ENCODE measurements at places on chromosomes 1 and 21.

GRCh38 chr1:53067886-53068285 is 5.9 kb downstream of the PODN start:
- DNase-seq: no peak

DNA sequence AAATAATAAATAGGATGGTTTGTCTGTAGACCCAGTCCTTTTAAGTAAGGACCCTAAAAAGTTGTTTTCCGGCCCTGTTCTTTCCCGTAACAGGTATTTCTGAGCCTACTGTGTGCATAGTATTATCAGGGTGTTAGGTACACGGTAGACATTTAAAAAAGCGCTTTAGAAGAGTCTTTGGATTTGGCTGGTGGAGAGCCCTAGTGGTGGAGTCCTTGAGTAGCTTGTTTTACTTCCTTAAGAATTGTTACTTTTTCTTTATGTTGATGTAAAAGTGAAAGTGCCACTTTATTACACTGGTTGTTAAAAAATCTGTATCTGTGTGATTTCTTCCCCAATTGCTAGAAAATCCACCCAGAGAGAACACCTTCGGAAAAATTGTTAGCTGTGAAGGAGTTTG is 36.8 kb downstream of the SMYD2 start:
- DNase-seq: no peak

DNA sequence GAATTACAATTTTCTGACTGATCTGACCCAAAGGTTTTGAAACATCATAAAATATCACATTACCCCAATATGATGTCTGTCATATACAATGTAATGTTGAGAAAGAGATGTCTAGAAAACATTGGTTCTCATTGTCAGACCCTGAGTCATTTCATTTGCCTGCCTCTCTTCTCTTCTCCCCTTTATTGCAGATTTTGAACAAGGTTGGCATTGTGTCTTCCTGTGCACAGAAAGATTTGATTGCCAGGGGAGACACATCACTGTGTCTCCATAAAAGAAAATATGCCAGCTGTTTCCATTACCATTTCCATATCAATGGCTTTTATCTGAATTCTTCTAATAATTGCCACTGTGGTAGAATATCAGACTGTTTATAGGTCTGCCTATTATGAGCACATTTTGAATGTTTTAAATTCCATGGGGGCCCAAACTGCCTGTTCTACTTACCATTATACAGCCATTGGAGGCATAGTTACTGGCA is 65.6 kb downstream of the IFI44 start:
- no peak for DNase-seq

- DNase-seq: no peak
Measured at GRCh38 chr1:198015309-198015708, 98.1 kb downstream of the LHX9 start.

DNA sequence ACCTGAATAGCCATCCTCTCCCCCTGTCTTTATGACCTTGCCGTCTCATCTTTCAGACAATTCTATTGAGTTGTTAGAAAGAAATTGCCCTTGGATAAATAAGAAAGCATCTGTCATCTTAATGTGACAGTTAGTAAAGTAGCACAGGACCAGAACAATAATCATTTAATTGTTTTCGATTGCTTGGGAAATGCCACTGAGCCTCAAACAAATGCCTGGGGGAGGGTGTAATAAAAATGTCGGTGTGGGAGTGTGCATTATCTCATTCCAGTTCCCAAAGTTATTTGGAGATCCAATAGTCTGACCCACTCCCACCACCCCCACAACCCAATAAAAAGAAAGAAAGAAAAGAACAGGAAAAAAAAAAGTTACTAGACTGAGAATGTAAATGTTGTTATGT is 509.3 kb upstream of the LRRC7 start:
- no peak for DNase-seq

- DNase-seq: no peak
Measured at GRCh38 chr1:32272557-32273390, 19.1 kb upstream of the HDAC1 start.

- no peak for DNase-seq
Measured at GRCh38 chr1:12056331-12056841, 6.7 kb upstream of the TNFRSF8 start.

DNA sequence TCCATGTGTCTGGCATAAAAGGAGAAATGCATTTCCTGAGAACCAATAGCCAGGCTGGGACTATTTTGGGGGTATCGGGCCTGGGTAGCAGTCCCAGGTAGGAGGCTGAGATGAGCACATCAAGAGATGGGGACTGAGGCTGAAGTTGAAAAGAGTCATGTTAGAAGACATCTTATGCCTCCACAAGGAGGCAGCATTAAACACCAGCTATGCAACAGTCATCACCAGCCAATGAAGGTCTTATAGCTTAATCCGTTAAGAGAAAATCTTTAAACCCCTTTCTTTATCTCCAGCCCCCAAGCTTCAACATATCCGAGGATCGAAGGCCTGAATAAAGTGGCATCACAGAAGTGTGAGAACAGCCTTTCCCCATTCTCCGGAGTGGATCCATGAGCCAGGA is 640.7 kb upstream of the PTBP2 start:
- no peak for DNase-seq

DNA sequence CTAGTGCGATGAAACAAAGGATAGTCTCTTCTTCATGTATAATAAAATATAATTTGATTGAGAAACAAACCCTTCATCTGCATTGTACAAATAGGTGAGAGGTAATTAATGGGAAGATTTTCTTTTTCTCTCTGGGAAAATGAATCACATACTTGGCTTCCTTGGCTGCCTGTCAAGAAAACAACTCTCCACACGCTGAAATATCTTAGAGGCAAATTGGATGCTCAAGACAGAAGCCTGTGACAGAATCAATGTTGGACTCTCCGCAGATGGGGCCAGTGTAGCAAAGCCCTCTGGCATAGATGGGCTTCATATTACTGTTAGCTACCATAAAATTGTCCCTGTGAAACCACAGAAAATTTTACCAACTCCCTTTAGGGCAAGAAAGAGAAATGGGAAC is 186.6 kb downstream of the GRIK1 start:
- DNase-seq: no peak

DNA sequence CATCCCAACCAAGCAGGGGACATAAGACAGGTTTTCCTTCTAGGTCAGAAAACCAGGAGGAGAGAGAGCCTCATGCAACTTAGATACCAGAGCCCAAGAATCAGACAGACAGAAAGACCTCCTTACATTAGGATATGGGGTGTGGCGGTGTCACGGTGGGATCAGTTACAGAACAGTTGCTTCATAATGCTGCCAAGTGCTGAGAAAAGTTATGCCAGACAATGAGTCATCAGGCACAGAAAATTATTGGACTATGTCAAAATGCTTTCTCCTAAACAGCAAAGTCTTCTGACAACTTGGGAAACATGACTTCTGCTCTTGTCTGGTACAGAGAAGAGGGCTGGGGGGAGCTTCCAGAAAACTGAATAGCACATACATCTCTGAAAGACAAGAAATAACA is 1120.2 kb upstream of the TMPRSS15 start:
- no peak for DNase-seq

DNA sequence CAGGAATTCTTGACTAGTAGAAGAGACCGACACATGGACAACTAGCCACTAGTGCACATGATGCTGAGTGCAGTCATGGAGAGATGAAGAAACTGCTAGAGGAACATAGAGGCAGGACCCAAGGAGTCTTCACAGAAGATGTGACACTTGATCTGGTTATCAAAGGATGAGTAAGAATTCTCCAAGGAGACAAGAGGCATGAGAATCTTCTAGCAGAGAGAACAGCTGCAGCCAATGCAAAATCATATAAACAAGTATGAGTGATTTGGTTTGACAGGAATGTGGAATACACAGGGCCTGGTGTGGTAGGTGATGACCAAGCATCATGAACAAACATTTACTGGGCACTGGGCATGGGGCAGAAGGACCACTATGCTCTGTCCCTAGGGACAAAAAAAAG is 140.9 kb upstream of the CTTNBP2NL start:
- DNase-seq: no peak

GRCh38 chr1:244712669-244713068 is 59.7 kb downstream of the DESI2 start:
- no peak for DNase-seq

- DNase-seq: peak; percentile 78
Measured at GRCh38 chr1:89974696-89975470, 20.0 kb upstream of the ZNF326 start.

- no peak for DNase-seq
Measured at GRCh38 chr1:79822053-79822452, 815.5 kb upstream of the ADGRL4 start.

GRCh38 chr1:234069760-234070159 is 165.3 kb downstream of the SLC35F3 start:
- no peak for DNase-seq

GRCh38 chr1:90039652-90040051 is 44.7 kb downstream of the ZNF326 start:
- DNase-seq: no peak

DNA sequence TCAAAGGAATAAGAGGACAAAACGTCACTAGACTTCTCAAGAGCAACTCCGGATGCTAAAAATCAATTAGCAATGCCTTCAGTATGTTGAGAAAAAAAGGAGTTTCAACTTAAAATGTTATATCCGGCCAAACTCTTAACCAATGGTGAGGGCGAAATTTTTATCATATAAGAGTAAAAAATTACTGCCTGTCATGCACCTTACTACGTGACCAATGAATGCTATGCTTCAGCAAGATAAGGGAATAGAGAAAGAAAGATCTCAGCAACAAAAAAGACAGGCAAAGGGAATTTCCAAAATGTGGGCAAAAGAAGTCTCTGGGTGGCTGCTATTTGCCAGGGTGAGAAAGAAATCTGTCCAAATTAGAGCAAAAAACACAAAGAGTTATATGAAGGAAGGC is 47.4 kb upstream of the LRRC7 start:
- no peak for DNase-seq

All from adrenal gland (tissue), 19 donors.